ENCODE measurements at places on chromosomes 1 and 21. TPM values are rescaled to one million over a fixed set of nuclear protein-coding genes. Genes with fewer than 3 reads are reported as not detected.

- no peaks in the 10 kb centered on the region for H3K36me3 ChIP-seq
- no peaks in the 10 kb centered on the region for H3K27me3 ChIP-seq
Observed at GRCh38 chr1:66750577-66750976, 1.7 kb upstream of the DYNLT5 start.

- no peak overlapping the region for H3K27ac ChIP-seq
- DNase-seq, result no peak
- H3K36me3 ChIP-seq, result no peaks in the 10 kb centered on the region
- no peaks in the 10 kb centered on the region for H3K27me3 ChIP-seq
Observed at GRCh38 chr1:105874621-105875020, 1181.9 kb upstream of the PRMT6 start.

DNA sequence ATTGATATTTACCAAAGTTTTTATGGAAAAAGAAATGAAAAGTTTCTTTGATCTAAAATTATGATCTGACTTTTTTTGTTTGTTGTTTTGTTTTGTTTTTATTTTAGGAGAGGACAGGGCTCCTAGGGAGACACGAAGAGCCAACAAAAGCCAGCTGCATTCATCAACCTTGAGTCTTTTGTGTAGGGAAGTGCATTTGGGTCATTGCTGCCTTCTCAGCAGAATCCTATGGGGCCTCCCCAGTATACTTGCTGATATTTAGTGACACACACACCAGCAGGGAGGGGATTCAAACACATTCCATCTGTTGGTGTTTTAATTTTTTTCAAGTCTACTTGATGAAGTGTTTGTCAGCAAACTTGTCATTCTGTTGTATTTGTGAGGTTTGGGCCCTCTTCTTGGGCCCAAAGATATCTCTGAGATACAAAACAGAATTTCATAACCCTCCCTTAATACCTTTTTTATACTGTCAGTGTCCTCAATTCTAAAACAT is 203.5 kb downstream of the NTNG1 start:
- H3K27me3 ChIP-seq, result no peaks in the 10 kb centered on the region
- DNase-seq, result no peak
- H3K4me3 ChIP-seq, result no peak overlapping the region
- no peak overlapping the region for H3K27ac ChIP-seq
- no peaks in the 10 kb centered on the region for H3K4me1 ChIP-seq

DNA sequence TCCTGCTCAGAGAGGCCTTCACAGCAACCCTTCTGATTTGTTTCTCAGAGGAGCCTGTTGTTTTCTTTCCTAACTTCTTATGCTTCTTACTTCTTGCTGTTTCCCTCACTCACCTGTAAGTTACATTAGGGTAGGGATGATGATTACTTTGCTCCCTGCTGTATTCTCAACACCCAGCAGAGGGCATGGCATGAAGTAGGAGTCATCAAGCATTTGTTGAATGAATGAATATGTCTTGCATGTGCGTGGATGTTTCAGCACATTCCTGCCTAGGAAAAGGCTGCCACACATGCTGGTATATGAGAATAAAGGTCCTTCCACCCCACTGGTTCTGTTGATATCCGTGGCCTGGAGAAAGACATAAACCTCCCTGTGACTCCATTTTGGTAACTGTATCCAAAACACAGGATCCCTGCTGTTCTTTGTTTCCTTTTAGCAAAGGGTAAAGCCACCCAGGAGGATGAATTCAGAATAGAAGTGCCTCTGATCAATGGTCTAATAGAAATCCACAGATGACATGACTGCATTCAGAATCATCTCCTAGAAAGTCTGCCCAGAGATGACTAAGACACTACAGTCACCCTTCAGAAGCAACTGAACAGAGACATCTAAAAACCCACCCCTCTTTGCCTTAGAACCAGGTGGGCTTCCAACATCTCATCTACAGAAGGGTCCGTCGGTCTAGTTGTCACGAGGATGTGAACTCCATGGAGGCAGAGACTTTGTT is 168.8 kb downstream of the ZSCAN20 start:
- no peaks in the 10 kb centered on the region for H3K27me3 ChIP-seq
- no peaks in the 10 kb centered on the region for H3K36me3 ChIP-seq
- DNase-seq, result peak; percentile 45
- H3K27ac ChIP-seq, result no peak overlapping the region
- H3K4me3 ChIP-seq, result no peak overlapping the region
- no peaks in the 10 kb centered on the region for H3K4me1 ChIP-seq

DNA sequence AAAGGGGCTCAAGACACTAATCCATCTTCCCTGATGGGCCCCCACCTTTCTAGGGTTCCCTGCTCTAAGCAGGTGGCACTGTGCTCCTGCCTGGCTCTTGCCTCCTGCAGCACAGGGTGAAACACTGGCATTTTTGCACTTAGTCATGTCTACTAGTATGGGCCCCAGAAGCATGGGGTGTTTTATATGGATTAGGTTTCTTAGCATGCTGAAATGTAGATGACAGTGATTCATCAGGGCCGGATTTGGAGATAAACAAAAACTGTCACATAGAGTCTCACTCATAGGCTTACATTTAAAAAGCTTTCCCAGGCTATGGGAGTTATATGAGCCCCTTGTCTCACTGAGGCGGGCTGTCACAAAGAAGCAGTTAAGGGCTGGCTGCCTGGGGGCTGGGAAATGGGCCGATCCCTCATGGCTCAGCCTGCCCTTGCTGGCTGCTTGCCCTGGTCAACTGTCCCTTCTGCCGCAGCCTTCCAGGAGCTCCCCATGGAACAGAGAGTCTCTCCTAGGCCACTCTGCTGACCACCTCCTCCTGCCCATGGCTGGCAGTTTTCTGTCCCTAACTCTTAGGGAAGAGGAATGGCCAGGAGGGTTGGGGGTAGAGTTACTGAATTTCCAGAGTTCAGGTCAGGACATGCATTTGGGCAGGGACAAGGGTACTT is 6.5 kb downstream of the GALNT2 start:
- H3K36me3 ChIP-seq, result no peaks in the 10 kb centered on the region
- no peak for DNase-seq
- no peaks in the 10 kb centered on the region for H3K27me3 ChIP-seq
- H3K4me1 ChIP-seq, result peaks cover 20% of the 10 kb centered on the region

- DNase-seq, result no peak
- H3K27ac ChIP-seq, result no peak overlapping the region
- H3K4me3 ChIP-seq, result no peak overlapping the region
- no peaks in the 10 kb centered on the region for H3K36me3 ChIP-seq
Observed at GRCh38 chr1:60924964-60925798, 157.2 kb upstream of the NFIA start.

- H3K27ac ChIP-seq, result no peak overlapping the region
- no peak overlapping the region for H3K4me3 ChIP-seq
- no peaks in the 10 kb centered on the region for H3K36me3 ChIP-seq
- peaks cover 34% of the 10 kb centered on the region for H3K27me3 ChIP-seq
- H3K4me1 ChIP-seq, result peaks cover 1% of the 10 kb centered on the region
Observed at GRCh38 chr1:110684491-110684890, 9.8 kb upstream of the KCNA3 start.

DNA sequence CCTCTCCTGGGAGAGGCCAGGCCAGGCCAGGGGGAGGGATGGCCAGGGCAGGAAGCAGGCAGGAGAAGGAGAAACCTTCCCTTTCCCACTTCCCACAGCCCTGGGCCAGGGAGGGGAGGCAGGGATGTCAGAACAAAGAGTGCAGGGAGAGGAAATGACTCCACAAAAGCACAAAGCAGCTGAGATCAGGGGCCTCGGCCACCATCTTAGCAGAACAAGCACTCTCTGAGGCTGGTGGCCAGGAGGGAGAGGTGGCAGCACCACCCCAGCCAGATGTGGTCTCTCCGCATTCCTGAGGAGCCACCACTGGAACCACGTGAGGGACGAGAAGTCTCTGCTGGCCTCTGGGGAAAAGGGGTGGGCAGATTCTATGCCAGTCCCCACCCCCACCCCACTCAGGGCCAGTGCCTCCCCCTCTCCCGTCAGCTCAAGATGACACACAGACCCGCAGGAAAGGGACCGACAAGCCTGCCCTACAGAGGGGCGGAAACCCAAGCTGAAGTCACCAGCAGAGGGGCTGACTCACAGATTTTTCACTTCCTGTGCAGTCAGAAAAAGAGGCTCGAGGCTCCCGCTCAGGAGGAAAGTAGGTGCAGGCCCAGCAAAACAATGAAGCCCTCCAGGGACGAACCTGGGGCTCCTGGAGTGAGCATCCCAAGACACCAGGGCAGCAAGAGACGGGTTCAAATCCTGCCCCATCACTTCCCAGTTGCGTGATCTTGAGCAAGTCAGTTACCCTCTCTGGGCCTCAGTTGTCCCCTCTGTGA is 24.1 kb upstream of the ALDH4A1 start:
- no peaks in the 10 kb centered on the region for H3K36me3 ChIP-seq
- H3K27me3 ChIP-seq, result no peaks in the 10 kb centered on the region

GRCh38 chr1:79539001-79539400 is 532.5 kb upstream of the ADGRL4 start:
- no peaks in the 10 kb centered on the region for H3K4me1 ChIP-seq
- no peak for DNase-seq
- H3K27me3 ChIP-seq, result no peaks in the 10 kb centered on the region
- H3K36me3 ChIP-seq, result no peaks in the 10 kb centered on the region

DNA sequence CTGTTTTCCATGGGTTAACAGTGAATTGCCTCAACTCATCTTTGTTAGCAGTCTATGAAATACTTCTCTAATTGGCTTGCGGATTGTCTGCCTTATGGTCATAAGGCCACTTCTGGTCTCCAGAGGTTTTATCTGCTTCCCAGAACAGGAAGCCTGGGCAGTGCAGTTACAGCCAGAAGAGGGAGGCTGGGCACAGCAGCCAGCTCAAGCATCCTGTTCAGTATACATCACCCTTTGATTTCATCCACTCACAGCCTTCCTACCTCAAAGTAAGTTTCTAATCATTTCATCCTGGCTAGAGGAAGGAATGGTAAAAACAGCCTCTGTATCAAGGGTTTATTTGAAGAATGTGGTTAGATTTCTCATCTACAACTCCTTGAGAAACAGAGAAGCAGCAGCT is 311.5 kb upstream of the DEPDC1 start:
- H3K4me3 ChIP-seq, result no peak overlapping the region
- no peak overlapping the region for H3K27ac ChIP-seq
- no peaks in the 10 kb centered on the region for H3K4me1 ChIP-seq
- DNase-seq, result peak; percentile 14
- H3K27me3 ChIP-seq, result no peaks in the 10 kb centered on the region

DNA sequence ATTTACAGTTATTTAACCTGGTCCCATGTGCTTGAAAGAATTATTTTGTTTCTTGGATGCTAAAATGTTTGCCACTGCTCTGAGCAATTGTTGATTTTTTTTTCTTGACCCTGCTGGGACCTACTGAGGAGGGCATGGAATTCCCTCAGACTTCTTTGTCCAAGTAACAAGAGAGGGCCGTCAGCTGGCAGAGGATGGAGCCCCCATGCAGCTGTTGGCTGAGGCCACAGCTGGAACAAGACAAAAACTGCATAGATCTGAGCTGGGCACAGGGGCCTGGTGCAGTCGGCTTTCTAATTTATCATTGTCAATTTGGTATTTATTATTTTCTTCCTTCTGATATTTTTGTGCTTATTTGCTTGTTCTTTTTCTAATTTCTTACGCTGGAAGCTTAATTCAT is 39.6 kb upstream of the ABCG1 start:
- no peaks in the 10 kb centered on the region for H3K4me1 ChIP-seq
- peaks cover 4% of the 10 kb centered on the region for H3K27me3 ChIP-seq
- H3K4me3 ChIP-seq, result no peak overlapping the region
- H3K27ac ChIP-seq, result no peak overlapping the region
- no peaks in the 10 kb centered on the region for H3K36me3 ChIP-seq
- no peak for DNase-seq

DNA sequence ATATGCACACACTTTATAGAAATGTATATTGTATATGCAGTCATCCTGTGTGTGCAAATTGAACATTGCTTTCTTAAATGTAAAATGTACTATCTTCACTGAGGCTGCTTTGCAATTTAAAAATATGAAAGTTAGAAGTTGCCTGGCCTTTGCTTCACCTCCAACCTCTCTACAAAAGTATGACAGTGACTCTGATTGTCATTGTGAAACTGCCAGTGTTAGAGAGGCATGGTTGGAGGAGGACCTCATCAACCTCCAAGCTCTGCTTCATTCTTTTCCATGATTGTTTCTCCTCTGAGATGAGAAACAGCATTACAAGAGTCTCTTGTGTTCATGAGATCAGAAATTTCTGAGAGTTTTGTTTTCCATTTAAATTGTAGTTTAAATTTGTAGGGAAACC is 185.5 kb downstream of the ZC3H11B start:
- no peak overlapping the region for H3K27ac ChIP-seq
- DNase-seq, result no peak
- H3K36me3 ChIP-seq, result no peaks in the 10 kb centered on the region
- peaks cover 3% of the 10 kb centered on the region for H3K4me1 ChIP-seq
- no peaks in the 10 kb centered on the region for H3K27me3 ChIP-seq
- H3K4me3 ChIP-seq, result no peak overlapping the region

GRCh38 chr1:160428053-160428452 is 27.7 kb downstream of the VANGL2 start:
- no peak overlapping the region for H3K4me3 ChIP-seq
- H3K27me3 ChIP-seq, result no peaks in the 10 kb centered on the region
- no peaks in the 10 kb centered on the region for H3K4me1 ChIP-seq
- H3K36me3 ChIP-seq, result peaks cover 13% of the 10 kb centered on the region

DDR2 gene
- total RNA-seq, result 1.4 TPM

ADORA1 gene
- 8.5 TPM for total RNA-seq

MIER1 gene
- total RNA-seq, result 16.9 TPM

CFHR1 gene
- total RNA-seq, result 0.25 TPM

GJA8 gene
- total RNA-seq, result not detected

FNDC5 gene
- 34.2 TPM for total RNA-seq

All from cardiac muscle cell (in vitro differentiated cells and primary cell).